ENCODE measurements at places on chromosomes 5 and 9.

GRCh38 chr9:118809160-118809625 lies 560.0 kb downstream of the BRINP1 start:
- DNase-seq: no peak

DNA sequence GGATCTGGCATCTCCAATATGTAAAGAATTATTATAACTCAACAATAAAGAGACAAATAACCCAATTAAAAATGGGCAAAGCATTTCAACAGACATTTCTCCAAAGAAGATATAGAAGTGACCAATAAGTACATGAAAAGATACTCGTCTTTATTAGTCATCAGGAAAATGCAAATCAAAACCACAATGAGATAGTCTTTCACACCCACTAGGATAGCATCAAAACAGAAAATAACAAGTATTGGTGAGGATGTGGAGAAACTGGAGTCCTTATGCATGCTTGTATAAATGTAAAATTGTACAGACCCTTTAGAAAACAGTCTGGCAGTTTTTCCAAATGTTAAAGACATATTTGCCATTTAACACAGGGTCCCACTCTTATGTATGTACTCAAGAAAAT lies 39.1 kb upstream of the ITGA1 start:
- no peak for DNase-seq

DNA sequence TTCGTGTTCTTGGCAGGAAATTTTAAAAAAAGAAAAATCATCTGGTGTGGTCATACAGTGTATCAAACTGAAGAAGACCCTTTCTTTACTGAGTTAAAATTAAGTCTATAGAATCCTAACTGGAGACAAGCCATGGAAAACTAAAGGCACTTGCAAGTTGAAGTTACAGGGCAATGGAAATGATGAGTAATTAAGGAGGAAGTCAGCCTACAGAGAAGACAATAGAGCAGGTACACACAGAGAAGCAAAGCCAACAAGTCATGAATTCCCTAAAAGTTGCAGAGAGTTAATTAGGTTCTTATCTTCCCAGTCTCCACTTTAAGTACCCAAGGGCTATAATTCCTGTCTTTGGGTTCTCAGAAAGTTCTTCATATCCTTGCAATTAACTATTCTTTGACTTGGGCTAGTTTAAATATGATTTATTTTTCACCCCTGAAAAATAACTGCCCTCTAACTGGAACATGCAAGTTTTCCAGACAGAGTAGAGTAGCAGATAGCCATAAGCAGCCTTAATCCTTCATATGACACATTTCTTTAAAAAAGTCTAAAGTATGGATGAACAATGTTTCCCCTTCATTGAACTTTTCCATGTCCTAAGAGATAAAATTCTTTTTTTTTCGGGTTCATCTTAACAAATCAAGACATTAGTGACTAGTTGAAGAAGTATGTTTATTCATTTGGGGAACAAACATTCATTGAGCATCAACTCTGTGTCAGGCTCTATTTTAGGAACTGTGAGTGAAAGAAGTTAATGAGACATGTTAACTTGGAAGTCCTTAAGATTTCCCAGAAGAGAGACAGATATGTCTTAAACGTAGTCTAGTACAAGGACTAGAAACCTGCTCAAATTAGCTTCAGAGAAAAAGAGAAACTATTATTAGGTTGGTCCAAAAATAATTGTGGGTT lies 5.2 kb upstream of the ITGA2 start:
- DNase-seq: no peak

- DNase-seq: no peak
These were observed 205.3 kb downstream of the DEPDC1B start for GRCh38 chr5:60494635-60495034.

GRCh38 chr9:15268317-15268716 lies 38.7 kb downstream of the TTC39B start:
- DNase-seq: no peak

GRCh38 chr5:154712518-154713437 lies 42.4 kb upstream of the LARP1 start:
- no peak for DNase-seq

GRCh38 chr5:172881691-172882370 lies 47.8 kb downstream of the ERGIC1 start:
- no peak for DNase-seq

All from NCI-H1694 (cell line).